Stimulated activated CD4-positive, alpha-beta T cell treated with anti-CD3 and anti-CD28 coated beads, Interleukin-4, amount 100 ng/mL, for 48 hours (primary cell): ENCODE measurements at places on chromosomes 16 and 17.

DNA sequence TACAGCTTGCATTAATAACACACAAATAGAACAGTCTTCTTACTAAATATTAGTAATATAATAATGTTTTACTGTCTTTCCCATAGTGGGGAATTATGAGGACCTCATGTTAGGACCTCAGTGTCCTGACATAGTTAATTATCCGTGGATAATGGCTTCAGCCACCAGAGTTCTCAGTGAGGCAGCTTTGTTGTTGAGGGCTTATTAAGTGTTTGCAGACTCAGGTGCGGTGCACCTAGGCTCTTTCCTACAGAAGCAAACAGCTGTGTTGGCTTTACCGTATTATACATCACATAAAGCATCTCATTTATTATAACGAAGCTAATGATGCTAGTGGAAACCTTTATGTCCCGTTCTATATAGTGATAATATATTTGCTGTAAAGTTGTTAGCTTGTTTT is 246.7 kb downstream of the FTO start:
- DNase-seq, result no peak

DNA sequence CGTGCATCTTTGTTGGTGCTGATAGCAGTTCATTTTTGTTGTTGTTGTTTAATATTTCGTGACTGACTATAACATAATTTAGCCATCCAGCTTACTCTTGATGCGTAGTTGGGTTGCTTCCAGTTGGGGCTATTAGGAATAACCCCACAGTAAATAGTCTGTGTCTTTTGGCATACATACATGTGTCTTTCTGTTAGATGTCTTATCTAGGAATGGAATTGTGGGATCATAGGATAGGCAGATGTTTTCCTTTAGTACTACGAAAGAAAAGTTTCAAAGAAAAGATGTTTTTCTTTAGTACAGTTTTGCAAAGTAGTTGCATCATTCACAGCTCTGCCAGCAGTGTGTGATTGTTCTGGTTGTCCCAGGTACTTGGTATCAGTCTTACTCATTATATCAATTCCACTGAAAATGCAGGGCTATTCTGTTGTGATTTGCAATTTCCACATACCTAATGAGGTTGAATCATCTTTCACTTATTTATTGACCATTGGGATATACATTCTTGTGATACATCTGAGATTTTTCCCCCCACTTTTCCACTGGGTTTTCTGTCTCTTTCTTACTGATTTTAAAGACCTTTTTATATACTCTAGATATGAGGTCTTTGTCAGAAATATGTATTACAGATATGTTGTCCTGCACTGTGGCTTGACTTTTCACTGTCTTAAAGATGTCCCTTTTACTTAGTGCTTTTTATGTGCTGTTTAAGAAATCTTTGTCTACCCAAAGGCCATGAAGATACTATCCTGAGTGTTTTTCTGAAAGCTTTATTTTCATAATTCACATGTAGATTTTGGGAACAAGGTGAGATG is 173.3 kb downstream of the MRTFB start:
- no peak for DNase-seq

- DNase-seq, result no peak
Measured at GRCh38 chr17:74737299-74738050, 419 bp downstream of the RAB37 start.

DNA sequence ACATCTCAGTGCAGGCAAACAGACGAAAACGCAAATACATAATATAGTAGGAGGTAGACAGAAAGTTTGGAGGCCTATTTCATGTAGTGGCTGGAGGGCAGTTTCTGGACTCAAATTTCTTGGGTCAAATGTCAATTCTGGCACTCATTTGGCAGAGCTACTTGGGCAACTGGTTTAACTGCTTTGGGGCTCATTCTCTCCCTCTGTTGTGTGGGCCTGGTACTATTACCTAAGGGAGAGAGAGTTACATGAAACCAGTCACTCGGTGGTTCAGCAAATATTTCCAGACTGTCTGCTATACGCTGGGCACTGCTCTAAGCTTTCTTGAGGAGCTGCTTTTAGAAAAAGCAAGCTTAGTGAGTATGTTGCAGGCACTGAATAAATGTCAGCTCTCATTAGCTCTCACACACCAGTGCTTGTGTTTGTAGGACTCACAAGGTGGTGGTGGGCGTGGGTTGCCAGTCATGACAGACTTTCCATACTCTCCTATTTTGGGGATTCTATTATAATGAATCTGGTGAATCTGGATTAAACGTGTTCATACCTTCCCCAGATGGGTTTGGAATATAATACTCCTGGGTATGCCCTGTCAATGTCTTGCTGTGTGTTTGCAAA is 1.8 kb upstream of the SHISA9 start:
- no peak for DNase-seq

GRCh38 chr16:81180578-81180977 is 57.9 kb upstream of the BCO1 start:
- DNase-seq, result no peak

GRCh38 chr17:50833510-50834428 is 1.6 kb upstream of the WFIKKN2 start:
- DNase-seq, result no peak

- peak; percentile 50 for DNase-seq
Measured at GRCh38 chr16:19389246-19389645, 28.4 kb upstream of the TMC5 start.

GRCh38 chr17:39405436-39405835 is 4.0 kb upstream of the FBXL20 start:
- no peak for DNase-seq

DNA sequence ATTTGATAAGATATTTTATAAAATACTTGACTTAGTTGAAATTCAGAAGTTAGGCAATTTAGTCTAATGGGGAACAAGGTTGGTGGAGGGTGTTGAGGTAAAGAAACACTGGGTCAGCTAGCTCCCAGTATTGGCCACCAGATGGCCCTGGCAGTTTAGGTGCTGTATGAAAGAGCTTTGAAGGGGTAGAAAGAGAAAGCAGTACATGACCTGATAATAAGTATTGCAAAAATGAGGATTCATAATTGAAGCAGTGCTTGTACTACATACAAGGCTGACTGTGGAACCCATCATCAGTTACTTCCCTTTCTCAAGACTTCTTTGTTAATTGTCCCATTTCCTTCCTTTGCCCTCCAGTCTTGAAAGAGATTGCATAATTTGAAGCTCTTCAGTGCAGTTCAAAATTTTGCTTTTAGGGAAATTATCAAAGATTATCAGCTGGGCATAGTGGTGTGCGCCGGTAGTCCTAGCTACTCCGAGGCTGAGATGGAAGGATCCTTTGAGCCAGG is 29.4 kb downstream of the TANC2 start:
- DNase-seq, result no peak

GRCh38 chr17:36198831-36199465 is 2.4 kb upstream of the CCL3L1 start:
- DNase-seq, result peak; percentile 26

- no peak for DNase-seq
Measured at GRCh38 chr17:42525221-42525620, 10.8 kb upstream of the NAGLU start.

DNA sequence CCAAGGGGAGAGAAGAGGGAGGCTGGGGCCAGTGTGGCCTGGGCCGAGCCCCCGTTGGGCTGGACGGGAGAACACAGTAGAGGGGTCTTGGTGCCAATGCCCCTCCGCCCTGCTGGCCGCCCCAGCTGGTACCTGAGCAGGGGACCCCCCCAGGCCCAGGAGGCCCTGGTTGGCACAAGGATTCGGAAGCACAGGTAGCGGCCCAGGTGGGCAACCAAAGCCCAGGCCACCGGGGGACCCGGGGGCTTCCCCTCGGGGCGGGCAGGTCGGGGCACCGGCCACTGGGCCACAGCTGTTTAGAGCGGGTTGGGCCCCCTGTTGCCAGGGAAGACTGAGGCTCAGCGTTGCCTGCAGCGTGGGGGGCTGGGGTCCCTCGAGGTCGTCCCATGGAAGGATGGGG is 28.2 kb upstream of the C1QTNF8 start:
- no peak for DNase-seq

DNA sequence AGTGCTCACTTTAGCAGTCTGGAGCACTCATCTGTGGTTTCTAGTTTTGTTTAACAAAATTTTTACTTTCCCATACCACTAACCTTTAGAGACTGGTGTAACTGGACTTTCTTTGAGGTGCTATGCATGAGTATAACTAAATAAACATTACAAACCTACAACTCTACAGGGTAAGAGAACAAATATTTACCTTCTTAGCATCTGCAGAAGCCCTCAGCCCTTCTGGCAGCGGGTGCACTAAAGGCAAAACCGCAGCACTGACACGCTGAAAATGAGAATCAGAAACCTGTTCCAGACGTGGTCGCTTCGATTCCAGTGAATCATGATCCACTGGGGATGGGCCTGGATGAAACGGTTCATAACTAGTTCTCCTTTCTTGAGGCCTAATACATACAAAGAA is 43.7 kb downstream of the NCOR1 start:
- DNase-seq, result no peak

DNA sequence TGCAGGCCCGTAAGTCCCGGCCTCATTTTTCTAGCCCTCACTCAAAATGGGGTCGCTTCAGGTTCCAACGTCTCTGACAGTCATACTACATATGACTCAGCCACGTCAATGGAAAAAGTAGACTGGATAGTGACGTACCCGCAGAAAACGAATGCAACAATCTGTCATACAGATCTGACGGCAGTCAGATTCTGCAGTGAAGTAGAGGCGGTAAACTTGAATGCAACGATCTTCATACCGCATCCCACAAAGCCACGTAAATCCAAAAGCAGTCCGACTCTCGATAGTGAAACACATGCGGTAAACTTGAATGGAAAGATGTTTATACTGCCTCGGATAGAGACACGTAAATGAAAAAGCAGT is 38.4 kb upstream of the ARL4D start:
- peak; percentile 65 for DNase-seq

GRCh38 chr16:84654238-84654637 is 5.9 kb downstream of the KLHL36 start:
- no peak for DNase-seq

GRCh38 chr16:77977339-77977738 is 45.0 kb upstream of the CLEC3A start:
- DNase-seq, result no peak

GRCh38 chr16:58451945-58452401 is 48.0 kb upstream of the NDRG4 start:
- DNase-seq, result no peak

GRCh38 chr17:76063875-76064546 is 8.3 kb downstream of the SRP68 start:
- DNase-seq, result peak; percentile 59

GRCh38 chr17:45361451-45361850 is 44.6 kb upstream of the MAP3K14 start:
- DNase-seq, result no peak

DNA sequence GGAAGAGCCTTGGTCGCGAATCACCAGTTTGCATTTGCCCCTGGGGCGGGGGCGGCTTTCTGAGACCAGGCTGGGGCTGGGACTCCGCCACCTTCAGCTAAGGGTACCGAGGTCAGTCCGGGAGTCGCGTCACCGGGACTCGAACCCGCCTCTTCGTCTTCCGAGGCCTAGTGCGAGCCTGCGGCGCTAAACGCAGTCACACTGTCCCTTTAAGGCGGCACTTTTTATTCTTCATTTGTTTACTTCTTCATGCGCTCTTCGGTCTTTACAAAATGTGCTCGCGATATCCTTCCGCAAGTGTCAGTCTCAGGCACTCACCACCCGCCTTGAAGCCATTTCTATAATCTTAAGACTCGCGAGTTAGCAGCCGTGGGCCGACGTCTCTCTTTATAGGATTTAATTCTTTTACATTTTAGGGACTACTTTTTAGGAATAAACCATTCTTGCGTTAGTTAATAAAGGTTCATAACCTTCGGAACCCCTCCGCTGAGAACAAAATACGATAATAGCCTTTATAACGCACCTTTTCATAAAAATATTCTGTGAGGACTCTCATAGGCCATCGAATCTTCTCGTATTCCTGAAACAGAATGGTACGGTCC is 593 bp upstream of the HEXIM1 start:
- peak; percentile 67 for DNase-seq

DNA sequence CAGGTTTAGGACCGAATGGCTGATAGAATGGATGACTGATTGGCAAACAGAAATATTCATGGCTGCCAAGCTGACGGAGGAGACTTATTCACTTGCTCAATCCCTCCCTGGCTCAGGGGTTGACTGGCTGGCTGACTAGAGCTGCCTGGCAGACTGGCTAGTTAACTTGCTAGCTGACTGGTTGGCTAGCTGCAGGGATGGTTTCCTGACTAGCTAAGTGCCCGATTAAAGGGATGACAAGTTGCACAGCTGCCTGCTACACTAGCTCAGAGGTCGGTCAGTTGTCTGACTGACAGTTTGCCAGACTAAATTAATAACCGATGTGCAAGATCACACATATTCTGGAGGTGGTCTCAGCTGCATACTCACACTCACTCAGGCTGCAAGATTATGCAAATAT is 1208.4 kb upstream of the CDH8 start:
- no peak for DNase-seq

DNA sequence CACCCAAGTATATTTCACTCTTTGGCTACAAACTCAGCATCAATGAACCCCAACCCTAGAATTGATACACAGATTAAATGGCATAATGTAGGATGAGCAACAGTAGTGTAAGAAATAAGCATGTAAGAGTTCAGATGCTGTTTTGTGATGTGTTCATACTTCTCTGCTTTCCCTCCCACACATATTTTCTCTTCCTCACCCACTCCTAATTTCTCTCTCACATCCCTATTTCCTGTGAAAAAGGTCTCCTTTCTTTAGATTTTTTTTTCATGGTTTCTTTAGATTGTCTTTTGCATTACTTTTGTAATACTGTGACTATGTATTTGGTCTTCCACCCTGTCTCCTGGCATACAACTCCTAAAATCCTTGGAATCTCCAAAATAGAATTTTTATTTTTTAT is 21.7 kb downstream of the CREBBP start:
- DNase-seq, result no peak

DNA sequence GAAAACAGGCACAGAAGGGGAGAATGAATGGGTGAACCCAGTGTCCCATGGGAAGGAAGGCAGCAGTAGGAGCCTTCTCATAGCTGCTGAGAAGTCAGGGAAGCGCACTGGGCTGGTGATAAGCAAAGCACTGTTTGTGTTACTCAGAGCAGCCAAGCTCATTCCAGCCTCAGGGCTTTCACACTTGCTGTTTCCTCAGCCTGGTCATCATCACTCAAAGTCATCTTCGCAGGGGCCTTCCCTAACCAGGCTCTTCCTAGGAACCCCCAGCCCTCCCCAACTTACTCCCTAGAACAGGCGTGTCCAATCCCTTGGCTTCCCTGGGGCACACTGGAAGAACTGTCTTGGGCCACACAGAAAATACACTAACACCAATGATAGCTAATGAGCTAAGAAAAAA is 32.1 kb upstream of the LONP2 start:
- DNase-seq, result no peak

DNA sequence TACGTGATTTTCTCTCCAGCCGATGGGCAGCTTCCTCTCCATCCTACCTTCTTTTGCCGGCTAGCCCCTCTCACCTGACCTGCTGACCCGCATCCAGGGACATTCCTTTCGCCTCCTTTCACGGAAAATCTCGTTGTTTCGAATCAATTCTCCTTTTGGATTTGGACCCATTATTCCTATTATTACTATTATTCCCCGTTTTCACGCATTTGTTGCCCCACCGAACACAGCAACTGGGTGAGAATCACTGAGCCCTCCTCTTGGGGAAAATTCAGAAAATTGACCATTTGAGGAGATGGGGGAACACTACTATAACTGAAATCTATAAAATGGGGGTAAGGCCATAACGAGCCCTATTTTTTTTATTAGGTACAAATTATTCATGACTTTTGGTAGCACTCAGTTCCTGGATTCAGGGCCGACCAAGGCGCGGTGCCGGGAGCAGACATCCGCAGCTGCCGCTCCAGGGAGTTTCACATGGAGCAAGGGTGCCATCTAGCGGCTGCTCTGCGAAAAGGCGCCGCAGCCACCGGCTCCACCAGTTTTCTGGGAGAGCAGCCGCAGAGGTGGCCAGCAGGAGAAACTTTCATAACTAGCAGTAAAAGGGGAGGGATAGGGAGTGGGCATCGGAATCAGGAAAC is 3.3 kb upstream of the HOXB8 start:
- DNase-seq, result peak; percentile 86
